ENCODE measurements at places on chromosomes 12 and 14. TPM values are rescaled to one million over a fixed set of nuclear protein-coding genes. Genes with fewer than 3 reads are reported as not detected.

PRB2 gene
- total RNA-seq, result not detected

AMN gene
- under 0.01 TPM for total RNA-seq

SERPINA3 gene
- not detected for total RNA-seq

INSM2 gene
- not detected for total RNA-seq

TRIM9 gene
- 28.5 TPM for total RNA-seq

DICER1 gene
- 226 TPM for total RNA-seq

PRIMA1 gene
- under 0.01 TPM for total RNA-seq

CLEC4E gene
- total RNA-seq, result not detected

TMPRSS12 gene
- not detected for total RNA-seq

KRT77 gene
- not detected for total RNA-seq

IAPP gene
- under 0.01 TPM for total RNA-seq

ITGB7 gene
- not detected for total RNA-seq

COQ10A gene
- total RNA-seq, result 12.2 TPM

TMEM253 gene
- total RNA-seq, result not detected

GPX2 gene
- total RNA-seq, result not detected

BIN2 gene
- total RNA-seq, result 1.2 TPM

EFCAB11 gene
- 5.3 TPM for total RNA-seq

FBXW8 gene
- total RNA-seq, result 7.7 TPM

ERP27 gene
- total RNA-seq, result not detected

CABP1 gene
- total RNA-seq, result 2.0 TPM

MDGA2 gene
- 39.1 TPM for total RNA-seq

NRXN3 gene
- total RNA-seq, result 44.8 TPM

KLRD1 gene
- total RNA-seq, result under 0.01 TPM

B3GNT4 gene
- total RNA-seq, result 11.8 TPM

RNF212B gene
- total RNA-seq, result not detected

DCD gene
- not detected for total RNA-seq

KRT3 gene
- total RNA-seq, result not detected

SCNN1A gene
- total RNA-seq, result not detected

DPF3 gene
- 5.7 TPM for total RNA-seq

C12orf56 gene
- total RNA-seq, result 0.41 TPM

PPP1CC gene
- 140 TPM for total RNA-seq

MYF6 gene
- 1.6 TPM for total RNA-seq

SLC16A7 gene
- 26.1 TPM for total RNA-seq

OVCH1 gene
- total RNA-seq, result 0.41 TPM

LBHD2 gene
- total RNA-seq, result not detected

ZNF268 gene
- 27.3 TPM for total RNA-seq

LMO3 gene
- total RNA-seq, result 1,227 TPM

PMCH gene
- total RNA-seq, result 0.41 TPM

DPY19L2 gene
- total RNA-seq, result 36.3 TPM

PWP1 gene
- total RNA-seq, result 79.1 TPM

FAM161B gene
- total RNA-seq, result 20.8 TPM

KRT83 gene
- total RNA-seq, result not detected

PLA2G1B gene
- not detected for total RNA-seq

KRT75 gene
- total RNA-seq, result not detected

OTUB2 gene
- 4.9 TPM for total RNA-seq

BCL7A gene
- total RNA-seq, result 88.0 TPM

TGM1 gene
- total RNA-seq, result 0.82 TPM

DGKA gene
- 7.7 TPM for total RNA-seq

CDK2 gene
- 5.3 TPM for total RNA-seq

ACVRL1 gene
- total RNA-seq, result 9.4 TPM

MYH6 gene
- total RNA-seq, result not detected

FGF6 gene
- total RNA-seq, result not detected

SMIM10L1 gene
- 10.2 TPM for total RNA-seq

IL22 gene
- total RNA-seq, result not detected

BMP4 gene
- 0.41 TPM for total RNA-seq

SLC25A21 gene
- total RNA-seq, result 6.1 TPM

HOXC12 gene
- total RNA-seq, result not detected

All from frontal cortex (tissue), 4 donors.